ENCODE measurements at places on chromosomes 16 and 17.

DNA sequence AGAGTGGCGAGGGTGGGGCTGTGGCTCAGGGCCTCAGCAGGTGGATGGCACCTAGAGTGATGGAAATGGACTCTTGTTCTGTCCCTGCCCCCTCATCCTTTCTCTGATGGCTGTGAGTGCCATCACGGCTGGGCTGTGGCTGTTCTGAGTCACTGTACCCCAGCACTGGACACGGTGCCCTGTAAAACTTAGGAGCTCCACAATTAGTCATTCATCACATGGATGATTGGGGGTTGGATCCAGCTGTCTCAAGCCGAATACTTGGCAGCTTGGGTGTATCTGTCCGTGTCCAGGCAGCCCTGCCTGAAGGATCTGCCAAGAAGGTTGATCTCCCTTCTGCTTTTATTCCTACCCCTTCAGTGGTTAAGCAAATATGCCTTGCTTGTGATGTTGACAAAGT is 295.5 kb upstream of the EEF2KMT start:
- DNase-seq: no peak

DNA sequence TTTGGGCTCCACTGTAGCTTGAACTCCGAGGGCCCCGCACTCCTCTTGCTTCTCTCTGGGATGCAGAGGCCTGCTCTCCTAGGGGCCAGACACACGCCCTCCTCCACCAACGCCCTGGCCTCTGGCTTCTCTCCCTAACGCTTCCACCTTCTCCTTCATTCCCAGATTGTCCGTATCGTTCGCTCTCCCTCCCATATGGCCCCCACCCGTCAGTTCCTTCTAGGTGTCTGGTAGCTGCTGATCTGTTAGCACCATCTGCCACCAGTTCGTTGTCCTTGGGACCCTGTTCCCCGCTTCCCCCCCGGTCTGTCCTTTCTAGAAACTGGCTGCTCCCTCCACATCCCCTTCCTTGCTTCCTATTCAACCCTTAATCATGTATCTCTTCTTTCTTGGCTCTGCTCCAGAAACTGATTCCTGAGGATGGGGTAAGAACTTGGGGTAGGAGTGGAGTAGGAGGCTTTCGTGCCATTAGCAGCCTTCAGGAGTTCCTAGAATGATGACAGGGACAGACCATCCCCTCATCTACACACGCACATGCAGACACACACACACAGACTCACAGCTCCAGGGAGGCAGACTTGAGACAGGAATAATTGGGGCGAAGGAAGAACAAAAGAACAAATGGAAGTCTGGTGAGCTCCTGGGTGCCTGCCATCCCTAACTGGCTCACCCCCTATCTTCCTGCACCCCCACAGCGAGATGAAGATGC is 4.3 kb downstream of the ATP1B2 start:
- no peak for DNase-seq

GRCh38 chr16:496097-496886 is 31.2 kb upstream of the CAPN15 start:
- DNase-seq: no peak

GRCh38 chr16:87227296-87227951 is 89.8 kb downstream of the C16orf95 start:
- DNase-seq: no peak

DNA sequence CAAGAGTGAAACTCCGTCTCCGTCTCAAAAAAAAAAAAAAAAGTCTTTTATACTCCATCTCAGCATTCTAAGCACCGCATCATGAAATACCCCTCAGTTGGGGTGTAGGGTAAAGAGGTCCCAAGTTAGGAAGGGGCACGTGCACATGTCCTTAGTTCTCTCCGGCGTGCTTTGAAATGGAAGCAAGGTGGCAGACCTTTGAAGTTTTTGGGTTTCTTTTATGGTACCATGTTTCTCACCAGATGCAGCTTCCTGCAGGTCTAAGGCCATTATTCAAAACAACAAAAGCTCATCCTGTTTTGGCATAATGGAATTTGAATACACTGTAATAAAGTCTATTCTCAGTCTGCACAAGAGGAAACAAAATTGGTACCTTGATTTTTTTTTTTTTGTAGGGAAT is 9.6 kb downstream of the EMC8 start:
- no peak for DNase-seq

GRCh38 chr17:49571283-49571682 is 4.4 kb upstream of the NXPH3 start:
- DNase-seq: no peak
